ENCODE measurements at places on chromosomes 12 and 14.

GRCh38 chr12:50753232-50753769 lies 10.6 kb upstream of the ATF1 start:
- DNase-seq = no peak

GRCh38 chr14:105857220-105857825 lies 330.9 kb downstream of the TMEM121 start:
- DNase-seq = no peak

- no peak for DNase-seq
Measured at GRCh38 chr12:28535216-28535615, 345.0 kb downstream of the CCDC91 start.

- no peak for DNase-seq
Measured at GRCh38 chr12:28872654-28873268, 276.3 kb upstream of the FAR2 start.

- no peak for DNase-seq
Measured at GRCh38 chr14:99733211-99733539, 49.1 kb downstream of the CYP46A1 start.

DNA sequence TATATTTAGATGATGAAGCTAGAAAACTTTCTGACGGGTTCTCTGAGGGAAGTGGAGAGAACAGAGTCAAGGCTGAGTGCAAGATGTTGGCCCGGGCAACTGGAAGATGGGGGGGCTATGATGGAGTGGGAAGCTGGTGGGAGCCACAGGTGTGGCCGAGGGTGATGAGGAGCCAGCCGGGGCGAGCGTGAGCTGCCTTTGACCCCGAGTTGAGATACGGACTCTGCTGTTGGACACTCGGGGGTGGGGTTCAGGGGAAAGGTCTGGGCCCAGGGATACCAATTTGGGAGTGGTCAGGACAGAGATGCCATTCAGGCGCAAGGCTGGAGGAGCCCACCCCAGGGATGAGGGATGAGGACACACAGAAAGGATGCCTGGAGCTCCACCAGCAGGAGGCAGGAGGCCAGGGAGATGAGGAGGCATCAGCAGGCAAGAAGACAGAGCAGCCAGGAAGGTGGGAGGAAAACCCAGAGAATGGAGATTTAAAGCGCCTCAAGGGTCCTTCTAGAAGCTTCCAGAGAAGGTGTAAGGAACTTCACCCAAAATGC lies 9.0 kb downstream of the SCARB1 start:
- DNase-seq = no peak

All from caudate nucleus (tissue), 63 donors.